ENCODE measurements at places on chromosomes 7 and 10. TPM values are rescaled to one million over a fixed set of nuclear protein-coding genes. Genes with fewer than 3 reads are reported as not detected.

Gene EIF5AL1
- 0.08 TPM for total RNA-seq

Gene ZNF107
- total RNA-seq: 1.7 TPM

Gene RBM20
- total RNA-seq: 0.08 TPM

Gene STEAP2
- 25.9 TPM for total RNA-seq

Gene PCLO
- 1.1 TPM for total RNA-seq

Gene HACD1
- total RNA-seq: 7.8 TPM

Gene KCND2
- 0.08 TPM for total RNA-seq

Gene LAMTOR4
- 28.4 TPM for total RNA-seq

Gene OR6B1
- 0.05 TPM for total RNA-seq

Gene WBP1L
- total RNA-seq: 25.3 TPM

Gene NEUROD6
- not detected for total RNA-seq

GRCh38 chr7:133948588-133948987 lies 178.6 kb upstream of the LRGUK start:
- no peak overlapping the region for H3K27ac ChIP-seq
- DNase-seq: no peak
- no peak overlapping the region for H3K4me3 ChIP-seq
- no peaks in the 10 kb centered on the region for H3K4me1 ChIP-seq
- H3K27me3 ChIP-seq: no peaks in the 10 kb centered on the region
- H3K36me3 ChIP-seq: peaks cover 2% of the 10 kb centered on the region

- DNase-seq: no peak
- H3K36me3 ChIP-seq: no peaks in the 10 kb centered on the region
- H3K4me3 ChIP-seq: no peak overlapping the region
- H3K27me3 ChIP-seq: no peaks in the 10 kb centered on the region
- no peaks in the 10 kb centered on the region for H3K4me1 ChIP-seq
Measured at GRCh38 chr7:36035186-36035585, 117.9 kb upstream of the EEPD1 start.

GRCh38 chr10:98167191-98167590 lies 32.7 kb downstream of the R3HCC1L start:
- H3K27ac ChIP-seq: no peak overlapping the region
- no peaks in the 10 kb centered on the region for H3K4me1 ChIP-seq
- H3K4me3 ChIP-seq: no peak overlapping the region
- H3K27me3 ChIP-seq: no peaks in the 10 kb centered on the region

DNA sequence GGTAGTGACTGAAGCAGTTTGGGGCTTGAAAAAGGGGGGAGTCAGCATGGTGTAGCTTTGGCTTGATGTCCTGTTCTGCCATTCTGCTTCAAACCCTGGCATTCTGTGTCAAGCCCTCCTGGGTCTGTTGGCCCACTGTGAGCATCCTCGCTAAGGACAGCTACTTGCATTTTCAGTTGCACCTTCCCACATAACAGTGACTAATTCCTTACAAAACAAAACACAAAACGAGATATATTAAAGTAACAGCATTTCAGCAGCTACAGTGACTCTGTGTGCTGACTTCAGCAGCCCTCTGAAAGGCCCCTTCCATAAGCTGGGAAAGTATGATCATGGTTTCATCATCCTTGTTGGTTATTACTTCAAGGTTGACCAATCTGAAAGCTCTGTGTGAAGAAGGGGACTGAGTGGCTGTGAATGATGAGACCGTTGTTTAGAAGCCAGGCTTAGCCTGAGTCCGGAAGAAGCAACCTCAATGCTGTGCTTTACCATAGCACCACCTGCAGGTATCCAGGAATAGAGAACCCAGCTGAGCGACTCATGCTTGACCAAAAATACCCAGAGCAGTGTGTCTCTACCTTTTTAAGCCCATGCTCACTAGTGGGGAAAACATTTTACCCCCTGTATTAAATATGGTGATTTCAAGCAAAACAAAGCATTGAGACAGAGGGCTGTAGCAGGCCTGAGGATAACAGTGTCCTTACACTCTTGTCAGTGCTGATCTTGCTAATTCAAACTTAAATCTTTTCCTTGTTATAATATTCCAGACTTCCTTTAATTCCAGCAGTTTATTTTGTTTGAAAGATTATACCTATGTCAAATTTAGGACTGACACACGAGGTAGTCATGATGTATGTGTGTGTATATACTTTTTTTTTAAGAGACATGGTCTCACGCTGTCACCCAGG lies 42.6 kb upstream of the CC2D2B start:
- no peak overlapping the region for H3K27ac ChIP-seq
- no peak overlapping the region for H3K4me3 ChIP-seq
- H3K27me3 ChIP-seq: no peaks in the 10 kb centered on the region

DNA sequence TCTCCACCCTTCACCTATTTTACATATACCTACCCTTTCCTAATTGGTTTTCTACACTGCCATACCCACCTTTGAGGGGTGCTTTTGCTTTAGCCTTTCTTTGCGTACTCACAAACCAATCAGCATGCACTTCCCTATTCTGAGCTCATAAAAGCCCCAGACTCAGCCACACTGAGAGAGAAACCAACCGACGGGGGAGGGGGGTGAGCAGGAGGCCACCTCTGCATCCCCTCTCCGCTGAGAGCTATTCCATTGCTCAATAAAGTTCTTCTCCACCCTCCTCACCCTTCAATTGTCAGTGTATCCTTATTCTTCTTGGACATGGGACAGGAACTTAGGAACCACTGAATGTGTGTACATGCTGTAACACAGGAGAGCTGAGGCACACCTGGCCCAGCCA lies 9.0 kb upstream of the FKBP9 start:
- H3K36me3 ChIP-seq: no peaks in the 10 kb centered on the region
- H3K27me3 ChIP-seq: no peaks in the 10 kb centered on the region
- no peaks in the 10 kb centered on the region for H3K4me1 ChIP-seq
- H3K4me3 ChIP-seq: no peak overlapping the region
- DNase-seq: no peak
- no peak overlapping the region for H3K27ac ChIP-seq

DNA sequence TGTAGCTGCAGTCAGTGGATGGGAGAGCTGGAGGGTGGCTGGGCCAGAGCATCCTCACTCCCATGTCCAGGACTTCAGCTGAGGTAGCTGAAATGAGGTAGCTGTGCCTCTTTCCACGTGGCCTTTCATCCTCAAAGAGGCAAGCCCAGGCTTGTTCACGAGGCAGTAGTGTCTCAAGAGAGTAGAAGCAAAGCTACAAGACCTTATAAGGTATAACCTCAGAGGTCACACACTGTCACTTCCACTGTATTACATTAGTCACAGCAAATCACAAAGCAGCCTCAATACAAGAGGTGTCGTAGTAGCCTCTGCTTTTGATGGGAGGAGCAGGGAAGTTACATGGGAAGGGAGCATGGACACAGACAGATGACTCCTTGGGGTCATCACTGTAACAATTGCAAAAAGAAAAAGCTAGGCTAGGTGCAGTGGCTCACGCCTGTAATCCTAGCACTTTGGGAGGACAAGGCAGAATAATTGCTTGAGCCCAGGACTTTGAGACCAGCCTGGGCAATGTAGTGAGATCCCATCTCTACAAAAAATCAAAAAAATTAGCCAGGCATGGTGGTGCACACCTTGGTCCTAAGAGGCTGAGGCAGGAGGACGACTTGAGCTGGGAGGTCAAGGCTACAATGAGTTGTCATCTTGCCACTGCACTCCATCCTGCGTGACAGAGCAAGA lies 97.5 kb downstream of the SKIDA1 start:
- no peak overlapping the region for H3K27ac ChIP-seq
- H3K36me3 ChIP-seq: no peaks in the 10 kb centered on the region
- no peak overlapping the region for H3K4me3 ChIP-seq
- no peak for DNase-seq

DNA sequence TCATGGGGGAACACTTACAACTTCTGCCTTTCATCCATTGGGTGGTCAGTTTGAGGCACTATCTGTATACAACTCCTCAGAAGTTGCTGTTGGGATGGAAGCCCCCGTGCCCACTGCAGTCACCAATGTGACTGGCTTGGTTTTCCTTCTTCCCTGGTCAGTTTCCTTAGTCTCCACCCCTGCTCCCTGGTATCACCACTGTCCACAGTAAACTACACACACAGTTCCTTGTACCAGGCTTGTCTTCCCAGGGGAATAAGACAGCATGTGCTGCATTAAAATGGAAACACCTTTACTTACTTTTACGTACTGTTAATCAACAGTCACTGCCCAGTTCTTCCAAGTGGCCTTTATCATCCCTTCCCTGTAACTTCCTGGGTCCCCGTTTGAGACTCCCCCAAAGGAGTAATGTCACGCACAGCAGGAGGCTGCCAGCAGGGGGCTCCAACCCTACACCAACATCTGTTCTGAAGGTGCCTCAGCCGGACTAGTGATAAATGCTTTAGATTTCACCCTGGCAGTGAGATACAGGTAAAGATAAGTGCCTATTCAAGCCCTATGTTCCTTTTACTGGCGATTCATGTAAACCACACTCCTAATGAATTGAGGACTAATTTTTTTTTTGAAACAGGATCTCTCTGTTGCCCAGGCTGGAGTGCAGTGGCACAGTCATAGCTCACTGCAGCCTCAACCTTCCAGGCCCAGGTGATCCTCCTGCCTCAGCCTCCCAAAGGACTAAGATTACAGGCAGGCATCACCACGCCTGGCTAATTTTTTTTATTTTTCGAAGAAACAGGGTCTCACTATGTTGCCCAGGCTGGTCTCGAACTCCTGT lies 45.3 kb upstream of the PIK3AP1 start:
- no peaks in the 10 kb centered on the region for H3K36me3 ChIP-seq
- no peaks in the 10 kb centered on the region for H3K4me1 ChIP-seq
- H3K4me3 ChIP-seq: no peak overlapping the region
- peak; percentile 87 for DNase-seq
- H3K27ac ChIP-seq: no peak overlapping the region

- no peaks in the 10 kb centered on the region for H3K36me3 ChIP-seq
- no peak overlapping the region for H3K4me3 ChIP-seq
- H3K27me3 ChIP-seq: no peaks in the 10 kb centered on the region
- no peak overlapping the region for H3K27ac ChIP-seq
- peaks cover 2% of the 10 kb centered on the region for H3K4me1 ChIP-seq
Measured at GRCh38 chr10:98272656-98273055, 4.7 kb upstream of the LOXL4 start.

DNA sequence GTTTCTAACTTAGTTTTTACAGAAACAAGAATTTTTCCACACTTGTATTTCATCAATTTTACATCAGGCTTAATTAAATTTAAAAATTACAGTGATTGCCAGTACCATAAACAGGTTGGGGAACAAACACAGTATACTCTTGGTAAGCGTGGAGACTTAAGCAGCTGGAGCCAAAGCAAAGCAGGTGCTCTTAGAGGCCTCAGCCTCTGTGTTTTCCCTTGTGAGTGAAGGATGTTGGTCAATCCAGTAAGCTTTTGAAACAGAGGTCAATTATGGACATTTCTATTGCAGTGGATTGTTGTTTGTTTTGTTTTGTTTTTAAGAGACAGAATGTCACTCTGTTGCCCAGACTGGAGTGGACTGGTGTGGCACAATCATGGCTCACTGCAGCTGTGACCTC lies 100.6 kb upstream of the CELF2 start:
- no peak for DNase-seq
- H3K27ac ChIP-seq: no peak overlapping the region
- H3K4me3 ChIP-seq: no peak overlapping the region
- H3K4me1 ChIP-seq: no peaks in the 10 kb centered on the region

- peak; percentile 76 for DNase-seq
- H3K4me3 ChIP-seq: no peak overlapping the region
- no peaks in the 10 kb centered on the region for H3K27me3 ChIP-seq
- no peaks in the 10 kb centered on the region for H3K4me1 ChIP-seq
Measured at GRCh38 chr7:130141161-130141883, 63.9 kb downstream of the TMEM209 start.

GRCh38 chr10:10462151-10462941 lies 555.3 kb upstream of the CELF2 start:
- no peak for DNase-seq
- H3K4me1 ChIP-seq: no peaks in the 10 kb centered on the region
- H3K4me3 ChIP-seq: no peak overlapping the region
- no peaks in the 10 kb centered on the region for H3K27me3 ChIP-seq

DNA sequence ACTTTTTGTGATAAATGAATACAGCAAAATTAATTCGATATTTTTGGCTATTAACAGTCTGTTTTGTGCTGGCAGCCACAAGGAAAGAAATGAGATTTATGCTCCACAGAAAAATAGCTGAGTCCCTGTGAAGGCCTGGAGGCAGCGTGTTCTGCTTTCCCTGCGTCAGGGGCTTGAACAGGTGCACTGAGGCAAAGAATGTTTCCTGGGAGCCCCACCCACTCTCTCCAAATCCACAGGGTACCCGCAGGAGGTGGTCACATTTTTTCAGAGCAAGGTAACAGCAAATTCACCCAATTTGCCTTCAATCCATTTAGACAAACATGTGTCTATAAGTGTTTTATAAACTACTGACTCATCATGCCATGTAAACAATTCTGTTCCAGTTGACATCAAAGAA lies 308.1 kb downstream of the TCERG1L start:
- H3K27ac ChIP-seq: no peak overlapping the region
- H3K36me3 ChIP-seq: no peaks in the 10 kb centered on the region
- H3K4me3 ChIP-seq: no peak overlapping the region
- peaks cover 3% of the 10 kb centered on the region for H3K27me3 ChIP-seq

DNA sequence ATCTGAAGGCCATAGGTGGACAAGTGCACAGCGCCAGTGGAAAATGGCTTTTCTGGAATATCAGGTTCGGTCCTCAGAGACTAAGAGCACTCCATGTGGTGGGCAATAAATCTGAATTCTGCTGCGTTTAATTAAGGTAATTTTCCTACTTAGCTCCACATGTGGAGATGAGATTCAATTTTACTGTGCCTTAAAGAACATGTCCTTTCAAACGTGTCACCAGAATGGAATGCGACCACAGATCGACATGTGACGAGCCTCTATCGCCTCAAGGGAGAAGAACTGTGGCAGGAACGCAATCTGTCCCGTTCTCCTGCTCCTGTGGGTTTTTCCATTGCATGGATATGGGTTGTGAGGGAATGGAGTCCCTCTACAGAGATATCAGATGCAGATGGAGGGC lies 205.3 kb upstream of the ZNF32 start:
- no peak overlapping the region for H3K4me3 ChIP-seq
- no peaks in the 10 kb centered on the region for H3K36me3 ChIP-seq
- no peaks in the 10 kb centered on the region for H3K4me1 ChIP-seq
- H3K27ac ChIP-seq: no peak overlapping the region
- H3K27me3 ChIP-seq: no peaks in the 10 kb centered on the region

DNA sequence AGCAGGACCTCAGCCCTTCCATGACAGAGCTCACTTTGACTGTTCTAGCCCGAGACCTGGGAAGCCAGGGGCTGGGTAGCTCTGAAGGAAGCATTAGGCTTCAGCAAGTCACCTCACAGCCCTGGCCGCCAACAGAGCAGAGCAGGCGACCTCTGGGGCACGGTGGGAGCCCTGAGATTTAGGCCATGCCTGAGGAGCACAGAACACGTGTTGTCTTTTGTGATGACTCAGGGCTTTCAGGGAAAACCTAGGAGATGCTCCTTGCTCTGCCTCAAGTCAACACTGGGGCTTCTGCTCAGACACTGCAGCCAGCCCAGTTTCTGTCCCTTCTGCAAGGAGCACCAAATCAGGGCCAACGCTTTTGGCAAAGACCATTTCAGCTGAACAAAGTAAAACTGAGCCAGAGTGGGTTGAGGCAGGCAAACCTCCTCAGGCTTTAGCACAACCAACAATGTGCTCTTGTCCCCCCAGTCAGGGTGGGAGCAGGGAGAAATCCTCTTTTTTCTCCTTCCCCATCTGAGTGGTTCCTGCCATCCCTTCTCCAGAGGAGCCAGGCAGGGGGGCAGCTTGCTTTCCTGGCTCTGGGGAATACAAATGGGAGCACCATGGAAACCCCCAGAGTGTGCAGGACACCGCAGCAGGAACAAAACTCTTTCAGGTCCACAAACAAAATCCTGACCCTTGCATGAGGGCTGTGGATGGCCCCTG lies 14.4 kb downstream of the CAMK2G start:
- no peaks in the 10 kb centered on the region for H3K27me3 ChIP-seq
- no peak for DNase-seq
- peaks cover 2% of the 10 kb centered on the region for H3K36me3 ChIP-seq
- peaks cover 2% of the 10 kb centered on the region for H3K4me1 ChIP-seq
